H7 (cell line): ENCODE measurements at places on chromosomes 6 and 20. TPM values are rescaled to one million over a fixed set of nuclear protein-coding genes. Genes with fewer than 3 reads are reported as not detected.

PHACTR1 gene
- 3.3 and 5.1 TPM in 2 replicates for total RNA-seq

FGD2 gene
- total RNA-seq: 0.04 and 0.17 TPM in 2 replicates

- DNase-seq: no peak
Observed at GRCh38 chr20:49868964-49869363, 46.4 kb downstream of the SPATA2 start.

- DNase-seq: no peak
Observed at GRCh38 chr6:116568821-116569755, 2.2 kb upstream of the RWDD1 start.

GRCh38 chr6:121216928-121217327, 117.4 kb downstream of the TBC1D32 start:
- no peak for DNase-seq
